Renal cortex interstitium (tissue), 15 donors: ENCODE measurements at places on chromosomes 6 and 20.

GRCh38 chr6:34147906-34148630 is 2.2 kb upstream of the GRM4 start:
- no peak for DNase-seq

DNA sequence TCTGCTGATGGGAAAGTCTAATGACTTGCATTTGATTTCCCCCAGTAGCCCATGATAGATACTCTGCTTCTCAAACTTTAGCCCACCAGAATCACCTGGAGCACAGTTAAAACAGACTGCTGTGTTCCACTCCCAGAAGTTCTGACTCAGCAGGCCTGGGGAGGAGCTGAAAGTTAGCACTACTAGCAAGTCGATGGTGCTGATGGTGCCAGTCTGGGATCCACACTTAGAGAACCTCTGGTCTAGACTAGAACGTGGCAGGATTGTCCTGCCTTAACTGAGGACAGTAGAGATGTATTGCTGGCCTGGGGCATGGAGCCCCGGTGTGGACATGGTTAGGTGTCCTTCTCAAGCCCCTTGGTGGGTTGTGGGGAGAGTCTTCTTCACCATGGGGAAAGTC is 8.7 kb downstream of the TOX2 start:
- no peak for DNase-seq

DNA sequence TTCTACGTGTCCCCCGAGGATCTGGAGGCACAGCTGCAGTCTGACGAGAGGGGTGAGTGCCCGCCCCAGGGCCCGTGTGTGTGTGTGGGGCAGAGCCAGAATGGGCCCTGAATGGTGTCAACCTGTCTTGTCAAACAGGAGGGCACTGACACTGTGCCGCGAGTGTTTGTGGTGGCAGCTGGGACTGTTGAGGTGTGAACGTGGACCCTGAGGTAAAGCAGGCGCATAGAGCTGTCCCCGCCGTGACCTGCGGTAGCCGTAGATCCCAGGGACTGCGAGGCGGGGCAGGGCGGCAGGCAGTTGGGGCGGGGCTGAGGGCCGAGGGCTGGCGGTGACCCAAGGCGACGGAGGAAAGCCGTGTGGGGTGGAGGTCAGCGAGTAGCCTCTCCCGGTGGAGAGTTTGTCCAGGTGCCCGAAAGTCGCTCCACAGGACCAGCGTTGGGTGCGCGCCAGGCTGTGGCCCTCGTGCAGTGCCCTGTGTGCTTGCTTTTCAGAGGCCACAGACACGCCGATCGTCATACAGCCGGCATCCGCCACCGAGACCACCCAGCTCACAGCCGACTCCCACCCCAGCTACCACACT is 25.2 kb downstream of the UCKL1 start:
- no peak for DNase-seq

GRCh38 chr6:114049367-114049966 is 78.5 kb upstream of the HDAC2 start:
- DNase-seq = no peak
